ENCODE measurements at places on chromosomes 2 and 18.
A peak's percentile ranks its signal among the peaks of the same experiment; 100 is the strongest.

DNA sequence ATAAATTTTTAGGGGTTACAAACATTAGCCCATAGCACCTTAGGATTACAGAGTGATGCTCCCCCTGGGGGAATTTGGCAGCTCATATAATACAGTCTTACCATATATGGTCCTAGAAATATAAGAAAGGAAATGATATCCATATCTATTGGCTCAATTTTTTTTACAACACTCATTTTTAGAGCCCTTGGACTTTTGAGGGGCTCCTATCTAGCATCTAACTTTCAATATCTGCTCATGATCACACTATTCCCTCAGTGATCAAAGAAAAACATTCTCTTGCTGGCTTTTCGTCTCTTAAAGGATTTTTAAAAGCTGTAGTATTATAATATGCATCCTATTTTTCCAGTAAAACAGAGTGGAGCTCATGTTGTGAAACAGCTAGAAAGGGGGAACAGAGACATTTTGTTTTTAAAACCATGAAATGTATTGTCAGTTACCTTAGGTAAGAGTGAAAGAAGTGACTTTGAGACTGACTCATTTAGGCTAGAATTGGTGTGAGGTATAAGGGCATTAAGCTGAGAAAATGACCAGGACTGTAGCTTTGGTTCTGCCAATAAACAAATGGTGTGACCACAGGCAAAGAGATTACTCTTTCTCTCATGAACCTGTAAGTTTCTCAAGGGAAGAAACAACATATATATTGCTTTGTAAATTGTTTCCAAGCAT lies 65.8 kb downstream of the ALPK2 start:
- no peak for DNase-seq

DNA sequence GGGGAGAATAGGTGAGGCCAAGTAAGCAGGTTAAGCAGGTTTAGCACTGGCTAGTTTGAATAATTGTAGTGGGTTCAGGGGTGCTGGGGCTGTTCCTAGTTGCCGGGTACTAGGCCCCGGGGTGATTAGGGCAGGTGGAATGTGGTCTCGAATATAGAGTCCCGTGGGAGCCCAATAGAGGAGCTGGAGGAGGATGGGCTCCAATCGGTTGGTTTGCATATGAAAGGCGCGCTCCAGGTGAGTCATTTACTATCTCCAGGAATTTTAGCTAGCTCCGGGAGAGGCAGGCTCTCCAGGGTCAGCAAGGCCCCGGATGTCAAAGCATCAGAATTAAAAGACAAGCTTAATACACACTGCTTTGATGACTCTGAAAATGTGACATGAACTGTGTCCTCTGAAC lies 304.0 kb downstream of the ZNF521 start:
- DNase-seq = no peak

GRCh38 chr2:170823898-170824215 lies 7.2 kb downstream of the GAD1 start:
- DNase-seq = no peak

DNA sequence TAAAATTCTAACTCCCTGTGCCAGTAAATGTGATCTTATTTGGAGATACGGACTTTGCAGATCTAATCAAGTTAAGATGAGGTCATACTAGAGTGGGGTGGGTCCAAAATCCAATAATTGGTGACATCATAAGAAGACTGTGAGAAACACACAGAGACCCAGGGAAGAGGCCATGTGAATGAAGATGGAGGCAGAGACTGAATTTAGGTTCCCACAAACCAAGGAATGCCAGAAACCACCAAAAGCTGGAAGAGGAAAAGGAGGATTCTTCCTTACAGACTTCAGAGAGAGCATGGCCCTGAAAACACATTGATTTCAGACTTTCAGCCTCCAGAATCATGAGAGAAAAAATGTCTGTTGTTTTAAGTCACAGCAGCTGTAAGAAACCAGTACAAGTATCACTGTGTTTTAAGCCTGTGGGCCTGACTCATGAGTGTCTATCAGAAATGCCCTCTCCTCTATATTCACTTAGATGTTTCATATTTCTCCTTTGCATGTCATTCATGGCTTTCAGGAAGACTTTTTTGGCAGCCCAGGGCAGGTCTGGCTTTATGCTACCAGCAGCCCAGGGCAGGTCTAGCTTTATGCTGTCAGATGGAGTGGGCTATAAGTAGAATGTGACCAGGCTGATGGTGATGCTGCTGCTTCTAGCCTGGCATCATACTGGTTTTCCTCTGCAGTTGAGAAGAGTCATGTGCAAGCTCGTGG lies 100.0 kb downstream of the SPOPL start:
- DNase-seq = no peak

GRCh38 chr2:50743471-50743870 lies 288.5 kb downstream of the NRXN1 start:
- DNase-seq = no peak

DNA sequence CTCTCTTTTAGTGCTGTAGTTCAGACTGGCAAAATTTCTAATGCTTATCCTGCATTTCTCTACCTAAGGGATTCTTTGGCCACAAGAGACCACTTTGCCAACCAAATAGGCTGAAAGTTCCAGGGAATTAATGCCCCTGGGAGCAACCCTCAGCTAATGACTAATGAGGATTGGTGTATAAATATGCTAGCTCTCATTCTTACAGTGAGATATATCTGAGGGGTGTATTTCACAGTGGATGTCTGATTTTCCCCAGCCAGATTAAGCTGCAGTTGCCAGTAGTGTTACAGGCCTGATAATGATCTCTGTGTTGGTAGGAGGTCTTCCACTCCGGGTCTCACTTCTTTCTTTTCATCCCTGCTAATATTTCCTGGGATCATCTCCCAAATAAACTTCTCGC lies 90.4 kb downstream of the GULP1 start:
- DNase-seq = no peak

DNA sequence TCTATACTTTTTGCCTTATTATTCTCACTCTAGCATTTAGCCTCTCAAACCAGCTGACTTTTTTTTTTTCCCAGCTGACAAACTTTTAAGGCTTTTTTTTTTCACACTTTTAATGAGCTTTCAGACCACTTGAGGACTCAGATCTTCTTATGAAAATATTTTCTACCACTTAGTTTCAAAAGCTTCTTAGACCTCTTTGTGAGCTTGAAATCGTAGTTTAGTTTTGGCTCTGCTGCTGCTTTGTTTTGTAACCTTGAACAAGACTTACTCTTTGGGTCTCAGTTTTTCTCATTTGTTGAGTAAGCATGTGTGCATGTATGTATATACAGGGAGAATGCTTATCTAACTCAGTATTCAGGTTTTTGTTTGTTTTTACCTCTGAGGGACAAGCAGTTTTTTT lies 3.5 kb downstream of the NBEAL1 start:
- DNase-seq = no peak

- DNase-seq = peak; percentile 7
Observed at GRCh38 chr2:234032279-234032856, 18.1 kb upstream of the SPP2 start.

DNA sequence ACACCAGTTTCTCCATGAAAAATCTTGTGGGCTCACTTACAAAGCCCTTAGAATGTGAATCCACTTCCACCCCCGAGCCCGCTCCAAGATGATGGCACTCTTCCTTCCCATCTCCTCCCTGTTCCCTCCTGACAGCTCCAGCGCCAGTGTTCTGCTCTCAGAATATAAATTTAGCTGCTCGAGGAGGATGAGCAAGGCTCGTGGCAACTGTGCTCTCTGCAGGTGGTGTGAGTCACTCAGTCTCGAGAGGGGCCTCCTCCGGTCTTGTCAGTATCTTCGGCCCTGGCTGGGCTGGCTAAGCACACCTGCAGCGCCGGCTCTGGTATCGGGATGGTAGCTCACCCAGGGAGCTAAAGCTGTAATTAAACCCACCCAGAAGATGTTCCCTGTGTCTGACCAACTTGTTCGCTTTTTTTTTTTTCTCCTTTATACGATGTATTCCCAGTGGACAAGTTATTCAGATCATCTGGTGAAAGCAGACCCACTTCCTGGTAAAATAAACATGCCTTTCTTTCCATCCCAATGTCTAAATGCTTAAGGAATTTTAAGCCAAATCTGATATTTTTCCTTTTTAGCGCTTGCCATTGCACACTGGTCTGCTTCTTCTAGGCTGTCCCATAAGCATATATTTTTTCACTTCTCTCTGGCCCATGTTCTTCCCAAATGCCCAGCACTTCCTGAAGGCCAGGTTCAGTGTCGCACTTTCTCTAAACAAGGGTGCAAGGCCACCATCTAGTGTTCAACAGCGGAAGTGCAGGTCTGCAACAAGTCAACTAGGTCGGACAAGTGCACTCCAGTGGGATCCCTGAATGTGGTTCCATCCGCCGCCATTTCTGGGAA lies 31.4 kb upstream of the YPEL5 start:
- peak; percentile 90 for DNase-seq
